Suprapubic skin (tissue), 4 donors: ENCODE measurements at places on chromosomes 11 and 22. TPM values are rescaled to one million over a fixed set of nuclear protein-coding genes. Genes with fewer than 3 reads are reported as not detected.

Gene VPREB1
- total RNA-seq, result not detected

Gene LYVE1
- total RNA-seq, result 17.0 TPM

Gene FREY1
- total RNA-seq, result 3.7 TPM

Gene GAL3ST1
- total RNA-seq, result 1.2 TPM

Gene SMTNL1
- total RNA-seq, result not detected

Gene CYP2D6
- total RNA-seq, result 1.8 TPM

- no peak for DNase-seq
- H3K4me3 ChIP-seq, result no peak overlapping the region
- no peaks in the 10 kb centered on the region for H3K27me3 ChIP-seq
- no peaks in the 10 kb centered on the region for H3K4me1 ChIP-seq
Observed at GRCh38 chr11:80009081-80009480, 568.3 kb upstream of the TENM4 start.

DNA sequence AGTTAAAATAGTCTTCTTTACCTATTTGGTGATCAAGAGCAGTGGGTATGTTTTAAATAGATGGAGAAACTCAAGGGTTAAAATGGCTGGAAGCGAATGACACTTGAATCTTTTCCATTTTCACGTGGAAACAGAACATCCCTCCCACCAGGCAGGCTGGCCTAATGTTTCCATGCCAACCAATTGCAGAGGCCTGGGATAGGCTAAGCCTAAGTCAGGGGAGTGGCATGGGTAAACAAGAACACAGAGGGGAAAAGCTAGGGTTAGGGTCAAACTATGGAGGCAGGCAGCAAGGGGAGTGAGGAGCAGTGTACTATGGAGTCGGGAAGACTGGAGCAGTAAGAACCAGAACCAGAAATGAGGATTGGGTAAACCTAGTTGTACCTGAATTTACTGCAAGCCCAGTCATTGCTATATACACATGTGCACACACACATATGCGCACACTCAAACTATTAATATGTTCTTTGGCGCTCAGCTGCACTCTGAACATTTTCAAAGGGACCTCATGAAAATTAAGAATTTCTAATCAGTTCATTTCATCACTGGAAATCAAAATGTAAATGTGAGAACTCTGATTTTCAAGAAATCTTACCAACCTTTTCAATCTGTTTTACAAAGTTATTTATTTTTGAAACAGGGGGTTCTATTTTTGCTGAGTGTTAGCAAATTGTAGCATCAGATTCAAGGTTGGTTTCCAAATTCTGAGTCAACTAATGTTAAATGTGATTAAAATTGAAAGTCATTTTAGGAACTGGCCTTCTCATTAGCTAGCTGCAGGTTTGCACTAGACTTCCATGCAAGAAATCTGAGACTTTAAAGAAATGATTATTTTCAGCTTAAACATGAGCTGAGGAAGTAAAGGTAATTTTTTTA lies 327.0 kb upstream of the CCDC90B start:
- no peak overlapping the region for H3K4me3 ChIP-seq
- H3K27me3 ChIP-seq, result no peaks in the 10 kb centered on the region
- no peaks in the 10 kb centered on the region for H3K36me3 ChIP-seq
- DNase-seq, result no peak

DNA sequence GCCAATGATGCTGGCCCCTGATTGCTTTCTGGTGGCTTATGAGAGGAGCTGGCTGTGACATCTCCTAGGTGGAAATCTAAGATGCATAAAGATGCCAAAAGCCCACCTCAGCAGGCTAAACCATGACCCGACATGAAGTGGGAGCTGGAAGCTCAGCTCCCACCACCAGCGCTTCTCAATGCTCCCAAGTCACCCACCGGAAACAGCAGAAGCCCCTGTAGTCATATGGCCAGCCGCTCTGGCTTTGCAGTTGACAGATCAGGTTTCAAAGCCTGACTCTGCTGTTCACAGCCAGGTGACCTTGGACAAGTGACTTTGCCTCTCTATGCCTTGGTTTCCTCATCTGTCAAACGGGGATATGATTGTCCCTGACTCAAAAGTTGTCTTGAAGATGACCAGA lies 29.1 kb upstream of the ANO1 start:
- H3K4me3 ChIP-seq, result no peak overlapping the region
- DNase-seq, result no peak
- H3K27me3 ChIP-seq, result peaks cover 9% of the 10 kb centered on the region
- no peaks in the 10 kb centered on the region for H3K36me3 ChIP-seq
- H3K27ac ChIP-seq, result no peak overlapping the region

GRCh38 chr11:102955624-102956023 lies at the start of gene MMP13:
Gene MMP13 (minus strand): TSS chr11:102955732. CDS start chr11:102955705, 27 bp downstream.
- no peak within 1 kb of the TSS for H3K27ac ChIP-seq
- no peaks in the 10 kb centered on the region for H3K27me3 ChIP-seq
- H3K36me3 ChIP-seq, result no peaks in the 10 kb centered on the region
- no peak for DNase-seq

- H3K27ac ChIP-seq, result no peak overlapping the region
- no peak for DNase-seq
- no peaks in the 10 kb centered on the region for H3K4me1 ChIP-seq
- H3K4me3 ChIP-seq, result no peak overlapping the region
- H3K27me3 ChIP-seq, result no peaks in the 10 kb centered on the region
- no peaks in the 10 kb centered on the region for H3K36me3 ChIP-seq
Observed at GRCh38 chr11:75652936-75653335, 15.9 kb downstream of the MAP6 start.

DNA sequence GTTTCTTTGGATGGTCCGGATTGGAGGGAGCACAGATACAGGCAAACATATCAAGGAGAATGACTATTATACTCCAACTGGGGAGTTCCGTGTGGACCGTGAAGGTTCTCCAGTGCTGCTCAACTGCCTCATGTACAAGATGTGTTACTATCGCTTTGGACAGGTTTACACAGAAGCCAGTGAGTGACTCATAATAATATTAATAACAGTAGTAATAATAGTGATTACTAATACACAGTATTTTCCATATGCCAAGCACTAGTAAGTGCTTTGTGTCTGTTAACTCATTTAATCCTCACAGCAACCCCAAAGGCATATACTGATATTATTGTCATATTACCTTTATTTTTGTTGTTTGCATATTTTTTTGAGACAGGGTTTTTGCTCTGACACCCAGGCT lies 6.6 kb upstream of the CHEK1 start:
- no peak for DNase-seq
- H3K27me3 ChIP-seq, result no peaks in the 10 kb centered on the region
- no peaks in the 10 kb centered on the region for H3K4me1 ChIP-seq

GRCh38 chr22:28600546-28601143 lies 79.0 kb downstream of the TTC28 start:
- no peaks in the 10 kb centered on the region for H3K27me3 ChIP-seq
- no peaks in the 10 kb centered on the region for H3K4me1 ChIP-seq
- no peak for DNase-seq
- no peak overlapping the region for H3K27ac ChIP-seq
- H3K36me3 ChIP-seq, result no peaks in the 10 kb centered on the region

DNA sequence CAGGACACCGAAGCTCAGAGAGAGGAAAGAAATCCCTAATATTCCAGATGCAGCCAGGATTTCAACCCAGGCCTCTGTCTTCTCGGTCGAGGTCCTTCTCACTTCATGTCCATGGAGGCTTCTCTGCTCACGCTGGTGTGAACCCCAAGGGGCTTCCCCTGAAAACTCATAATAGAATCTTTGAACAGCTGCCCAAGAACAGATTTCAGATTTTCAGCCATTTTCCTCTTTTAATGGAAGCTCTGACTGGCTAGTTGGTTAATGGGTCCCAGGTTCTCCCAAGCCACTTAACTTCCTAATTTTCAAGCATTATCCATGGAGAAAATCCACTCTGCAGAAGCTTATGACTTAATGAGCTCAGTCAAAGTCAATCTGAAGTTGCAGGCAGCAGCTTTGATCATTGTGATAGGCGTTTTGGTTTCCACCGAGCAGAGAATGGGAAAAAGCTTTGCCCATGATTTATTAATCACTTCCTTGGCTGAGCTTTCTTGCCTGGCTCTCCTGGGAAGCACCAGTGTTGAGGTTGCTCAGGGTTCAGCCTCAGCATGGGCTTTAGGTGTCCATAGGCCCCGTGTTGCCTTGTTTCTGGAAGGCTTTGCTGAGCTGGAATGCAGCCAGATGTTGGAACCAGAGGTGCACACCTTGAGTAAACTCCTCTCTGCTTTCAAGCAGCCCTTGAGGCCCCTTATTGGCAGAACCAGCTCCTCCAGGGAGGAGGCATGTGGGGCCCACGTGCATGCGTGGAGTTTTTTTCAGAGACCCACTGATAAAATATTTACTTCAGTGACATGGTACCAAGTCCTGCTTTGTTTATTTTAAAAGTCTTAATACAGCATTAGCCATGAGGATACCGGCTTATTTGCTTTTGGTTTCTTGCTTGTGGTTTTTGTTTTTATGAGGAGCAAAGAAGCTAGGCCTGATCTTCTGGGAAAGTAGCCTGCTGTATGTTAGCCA lies 25.5 kb downstream of the LDLRAD3 start:
- no peak overlapping the region for H3K4me3 ChIP-seq
- no peak for DNase-seq
- H3K27me3 ChIP-seq, result no peaks in the 10 kb centered on the region

DNA sequence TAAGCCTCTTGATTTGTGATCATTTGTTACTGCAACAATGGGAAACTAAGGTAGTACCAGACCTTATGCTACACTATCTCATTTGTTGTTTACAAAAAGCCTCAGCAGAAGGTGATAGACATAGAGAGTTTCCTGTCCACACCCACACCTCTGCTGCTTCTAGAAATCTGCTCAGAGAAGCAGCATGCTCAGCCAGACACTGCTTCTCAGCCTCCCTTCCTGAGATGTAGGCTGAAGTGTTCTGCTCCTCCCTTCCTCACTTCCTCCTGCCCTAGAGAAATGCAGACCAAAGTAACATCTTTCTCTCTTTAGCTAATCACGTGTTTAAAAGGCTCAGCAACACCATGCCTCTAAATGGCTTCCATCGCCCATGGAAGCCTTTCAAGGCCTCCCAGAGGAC lies 88.4 kb downstream of the SLC1A2 start:
- H3K4me1 ChIP-seq, result peaks cover 10% of the 10 kb centered on the region
- no peak for DNase-seq
- H3K36me3 ChIP-seq, result no peaks in the 10 kb centered on the region

- H3K4me3 ChIP-seq, result no peak overlapping the region
- H3K27ac ChIP-seq, result no peak overlapping the region
- H3K4me1 ChIP-seq, result no peaks in the 10 kb centered on the region
- H3K27me3 ChIP-seq, result peaks cover 3% of the 10 kb centered on the region
- DNase-seq, result no peak
Observed at GRCh38 chr11:76292583-76293188, 86.4 kb upstream of the WNT11 start.

GRCh38 chr22:29339381-29340235 lies 24.1 kb upstream of the RASL10A start:
- H3K4me1 ChIP-seq, result peaks cover 28% of the 10 kb centered on the region
- no peaks in the 10 kb centered on the region for H3K27me3 ChIP-seq
- no peak for DNase-seq
- H3K36me3 ChIP-seq, result peaks cover 86% of the 10 kb centered on the region

DNA sequence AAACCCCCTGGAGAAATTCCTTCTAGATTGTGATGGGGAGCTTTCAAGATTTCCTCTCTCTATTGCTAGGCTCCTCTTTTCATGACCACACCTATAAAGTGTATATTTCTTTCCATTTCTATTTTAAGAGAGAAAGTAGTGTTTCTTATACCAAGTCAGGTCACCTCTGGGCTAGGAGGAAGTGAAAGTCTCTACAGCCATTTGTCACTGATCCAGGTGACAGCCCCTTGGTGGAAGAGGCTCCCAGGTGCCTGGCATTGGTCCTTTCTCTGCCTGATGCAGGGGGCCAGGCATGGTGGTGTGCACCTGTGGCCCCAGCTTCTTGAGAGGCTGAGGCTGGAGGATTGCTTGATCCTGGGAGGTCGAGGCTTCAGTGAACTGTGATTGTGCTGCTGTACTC lies 64.7 kb downstream of the DHCR7 start:
- H3K27ac ChIP-seq, result no peak overlapping the region
- H3K36me3 ChIP-seq, result no peaks in the 10 kb centered on the region
- DNase-seq, result no peak
- no peaks in the 10 kb centered on the region for H3K4me1 ChIP-seq

DNA sequence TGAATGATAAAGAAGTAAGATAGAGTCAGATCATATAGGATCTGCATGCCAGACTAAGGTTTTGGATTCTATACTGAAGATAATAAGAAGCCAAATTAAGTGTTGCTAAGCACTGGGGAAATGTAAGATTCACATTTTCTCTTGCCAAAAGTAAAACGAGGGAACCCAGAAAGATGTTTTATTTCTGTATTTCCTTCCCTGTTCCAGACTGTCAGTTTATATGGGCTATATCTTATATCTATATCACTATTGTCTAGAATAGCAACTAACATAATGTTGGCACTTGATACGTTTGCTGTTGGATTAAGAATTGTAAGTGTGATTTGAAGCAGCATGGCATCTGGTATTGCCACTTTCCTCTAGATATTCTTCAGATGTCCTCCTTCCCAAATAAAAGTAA lies 8.3 kb downstream of the OR52E6 start:
- no peak overlapping the region for H3K4me3 ChIP-seq
- no peak overlapping the region for H3K27ac ChIP-seq
- no peaks in the 10 kb centered on the region for H3K27me3 ChIP-seq
- no peak for DNase-seq
- no peaks in the 10 kb centered on the region for H3K36me3 ChIP-seq

GRCh38 chr22:46593211-46593681 lies 26.9 kb upstream of the GRAMD4 start:
- no peak for DNase-seq
- no peaks in the 10 kb centered on the region for H3K36me3 ChIP-seq
- no peaks in the 10 kb centered on the region for H3K27me3 ChIP-seq
- no peak overlapping the region for H3K4me3 ChIP-seq
- peak overlapping the region; percentile 66 for H3K27ac ChIP-seq
- H3K4me1 ChIP-seq, result peaks cover 74% of the 10 kb centered on the region

DNA sequence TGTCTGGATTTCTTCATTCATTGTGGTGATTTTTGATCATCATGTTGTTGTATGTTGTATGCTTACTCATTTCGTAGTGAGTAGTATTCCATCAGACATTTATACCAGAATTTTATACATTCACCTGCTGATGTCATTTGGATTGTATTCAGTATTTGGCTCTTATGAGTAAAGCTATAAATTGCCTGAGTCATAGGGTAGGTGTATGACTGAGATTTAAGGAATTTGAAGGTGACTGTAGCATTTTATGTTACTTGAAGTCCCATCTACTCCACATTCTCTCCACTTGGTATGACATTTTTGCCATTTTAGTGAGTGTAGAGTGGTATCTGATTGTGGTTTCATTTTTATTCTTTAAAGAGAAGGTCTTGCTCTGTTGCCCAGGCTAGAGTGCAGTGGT lies 548.2 kb downstream of the TBC1D22A start:
- H3K4me3 ChIP-seq, result no peak overlapping the region
- no peak for DNase-seq
- H3K4me1 ChIP-seq, result no peaks in the 10 kb centered on the region

DNA sequence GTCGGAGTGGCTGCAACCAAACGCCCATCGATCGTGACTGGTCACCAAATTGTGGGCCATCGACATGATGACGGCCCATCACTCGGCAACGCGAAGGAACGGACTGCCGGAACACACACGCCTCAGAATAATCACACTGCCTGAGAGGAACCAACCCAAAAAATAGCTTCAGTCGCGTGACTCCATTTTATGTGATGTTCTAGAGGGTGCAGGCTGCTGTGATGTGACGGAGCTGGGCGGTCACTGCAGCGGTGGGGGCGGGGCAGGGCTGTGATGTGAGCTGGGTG lies 174.6 kb downstream of the CTTN start:
- DNase-seq, result no peak
- H3K4me1 ChIP-seq, result peaks cover 14% of the 10 kb centered on the region
- H3K4me3 ChIP-seq, result no peak overlapping the region
- no peaks in the 10 kb centered on the region for H3K27me3 ChIP-seq
- no peaks in the 10 kb centered on the region for H3K36me3 ChIP-seq
- H3K27ac ChIP-seq, result no peak overlapping the region
